ENCODE measurements at places on chromosomes 4 and X.

GRCh38 chrX:2150722-2151121 is 350.1 kb downstream of the DHRSX start:
- DNase-seq: no peak

GRCh38 chrX:133273180-133273579 is 55.0 kb upstream of the TFDP3 start:
- no peak for DNase-seq

DNA sequence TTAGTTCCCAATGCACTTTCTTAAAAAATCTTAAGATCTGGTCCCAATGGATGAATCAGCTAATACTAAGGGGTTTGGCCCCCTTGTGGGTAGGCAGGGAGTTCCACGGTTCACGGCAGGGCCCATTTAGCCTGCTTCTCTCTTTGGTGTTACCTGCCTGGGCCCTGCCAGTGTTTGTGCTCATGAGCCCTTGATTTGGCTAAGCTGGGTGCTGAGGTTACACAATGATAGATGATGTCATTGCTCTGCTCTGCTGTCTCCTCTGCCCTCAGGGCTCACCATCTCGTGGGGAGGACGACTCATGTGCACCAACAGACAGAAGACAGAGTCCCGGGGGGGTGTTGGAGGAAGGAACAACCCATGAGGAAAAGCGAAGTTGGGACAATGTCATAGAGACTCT is 24.4 kb downstream of the RTL5 start:
- DNase-seq: no peak

- DNase-seq: no peak
Measured at GRCh38 chr4:103018391-103019307, 856 bp downstream of the SLC9B1 start.

DNA sequence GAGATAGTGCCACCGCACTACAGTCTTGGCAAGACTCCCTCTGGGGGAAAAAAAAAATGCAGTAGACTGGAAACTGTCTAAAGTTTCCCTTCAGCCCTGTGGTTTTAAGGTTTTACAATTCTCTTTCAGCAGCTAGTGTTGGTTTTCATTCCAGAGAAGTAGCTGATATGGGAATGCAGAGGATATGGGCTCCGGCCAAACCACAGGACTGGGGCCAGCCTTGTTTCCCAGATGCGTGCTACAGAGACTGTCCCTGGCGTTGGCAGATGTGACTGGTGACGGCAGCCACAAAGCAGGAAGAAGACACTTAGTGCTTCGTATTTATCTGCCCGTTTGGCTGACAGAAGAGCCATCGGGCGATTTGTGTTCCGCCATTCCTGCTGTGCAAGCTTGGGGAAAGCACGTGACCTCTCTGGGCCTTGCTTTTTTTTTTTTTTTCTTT is 43.2 kb downstream of the ZBTB49 start:
- DNase-seq: no peak

DNA sequence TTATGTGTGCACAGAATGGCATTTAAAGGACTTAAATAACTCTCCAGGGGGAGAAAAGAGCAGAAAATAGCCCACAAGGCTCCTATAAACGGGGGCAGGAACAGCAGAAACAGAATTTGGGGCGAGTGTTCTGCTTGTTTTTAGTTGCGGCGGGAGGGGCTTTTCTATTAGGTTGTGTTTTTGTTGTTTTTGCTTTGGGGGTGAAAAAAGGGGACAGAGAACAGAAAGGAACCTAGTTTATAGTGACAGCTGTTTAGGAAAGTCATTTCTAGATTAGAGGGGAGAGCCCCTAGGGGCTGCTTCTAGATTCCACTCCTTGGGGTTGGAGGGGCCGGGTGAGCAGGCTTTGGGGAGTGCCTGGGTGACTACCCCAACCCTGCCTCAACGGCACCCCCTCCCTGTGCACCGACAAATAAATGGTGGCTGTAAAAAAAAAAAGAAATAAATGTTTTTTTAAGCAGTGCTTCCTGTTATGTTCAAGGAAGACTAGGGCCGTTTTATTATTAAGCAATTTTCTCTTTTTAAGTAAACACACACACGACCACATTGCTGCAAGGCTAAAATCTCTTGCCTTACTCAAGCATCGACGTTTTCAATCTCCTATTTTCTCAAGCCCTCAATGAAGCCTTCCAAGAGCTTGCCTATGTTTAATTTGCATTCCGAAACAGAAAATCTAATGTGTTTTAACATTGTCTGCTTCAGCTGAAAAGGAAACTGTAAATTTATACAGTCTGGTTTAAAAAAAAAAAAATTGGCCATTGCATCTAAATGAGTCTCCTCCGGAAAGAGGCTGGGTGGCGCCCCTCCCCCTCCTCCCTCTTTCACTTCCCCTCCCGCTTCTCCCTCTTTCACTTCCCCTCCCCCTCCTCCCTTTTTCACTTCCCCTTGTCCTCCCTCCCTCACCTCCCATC is 123.3 kb upstream of the TBL1X start:
- DNase-seq: peak; percentile 44

GRCh38 chrX:108640817-108641216 is 95.5 kb downstream of the IRS4 start:
- no peak for DNase-seq

DNA sequence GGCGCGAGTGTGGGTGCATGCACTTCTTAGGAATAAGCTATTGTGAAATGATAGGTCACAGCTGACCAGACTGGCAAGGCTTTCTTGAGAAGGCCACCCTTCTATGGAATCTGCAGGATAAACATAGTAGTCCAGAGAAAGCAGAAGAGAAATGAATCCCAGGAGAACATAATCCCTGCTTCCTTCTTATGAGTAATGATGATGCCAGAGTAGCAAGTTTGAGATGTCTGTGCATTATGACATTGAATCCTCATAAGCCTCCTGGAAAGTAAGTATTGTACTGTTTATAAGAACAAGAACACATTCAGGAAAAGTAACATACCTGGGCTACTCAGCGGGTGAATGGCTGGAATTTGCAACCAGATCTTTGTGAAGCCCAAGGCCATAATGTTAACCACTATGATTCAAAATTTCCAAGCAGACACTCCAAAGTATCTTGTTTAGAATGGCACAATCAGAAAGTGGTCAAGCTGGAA is 272.1 kb upstream of the HS3ST1 start:
- no peak for DNase-seq

GRCh38 chrX:132270021-132270420 is 50.8 kb upstream of the RAP2C start:
- no peak for DNase-seq

- no peak for DNase-seq
Measured at GRCh38 chrX:135740681-135741149, 27.3 kb downstream of the CT45A1 start.

- DNase-seq: no peak
Measured at GRCh38 chr4:102345795-102346100, 466 bp upstream of the SLC39A8 start.

DNA sequence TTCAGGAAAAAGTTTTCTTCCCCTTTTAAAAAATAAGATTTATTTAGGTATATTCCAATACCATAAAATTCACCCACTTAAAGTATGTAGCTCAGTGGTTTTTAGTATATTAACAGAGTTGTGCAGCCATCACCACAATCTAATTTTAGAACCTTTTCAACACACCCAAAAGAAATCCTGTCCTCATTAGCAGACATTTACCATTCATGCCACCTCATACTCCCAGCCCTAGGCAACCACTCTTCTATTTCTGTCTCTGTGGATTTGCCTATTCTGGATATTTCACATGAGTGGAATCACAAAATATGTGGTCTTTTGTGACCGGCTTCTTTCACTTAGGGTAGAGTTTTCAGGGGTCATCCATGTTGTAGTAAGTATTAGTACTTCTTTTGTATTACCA is 7.4 kb downstream of the ZNF81 start:
- no peak for DNase-seq

- no peak for DNase-seq
Measured at GRCh38 chr4:111812114-111812513, 333.1 kb upstream of the FAM241A start.

GRCh38 chr4:140238351-140239056 is 84.5 kb upstream of the MAML3 start:
- DNase-seq: no peak

DNA sequence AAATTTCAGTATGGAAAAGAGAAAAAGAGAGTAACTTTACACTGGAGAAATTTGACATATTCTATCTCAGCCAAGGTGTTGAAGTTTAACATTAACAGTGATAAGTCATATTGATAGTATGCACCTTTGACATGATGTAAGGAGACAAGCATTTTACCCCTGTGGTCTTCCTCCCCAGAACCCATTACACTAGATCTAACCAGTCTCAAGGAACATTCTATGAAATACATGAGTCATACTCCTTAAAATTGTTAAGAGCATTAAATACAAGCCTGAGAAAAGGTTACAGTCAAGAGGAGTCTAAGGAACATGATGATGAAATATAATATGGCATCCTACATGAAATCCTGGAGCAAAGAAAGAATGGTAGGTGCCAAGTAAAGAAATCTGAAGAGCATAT is 1151.3 kb upstream of the IGFBP7 start:
- no peak for DNase-seq

GRCh38 chrX:7158468-7158990 is 10.6 kb upstream of the PUDP start:
- DNase-seq: no peak

- DNase-seq: no peak
Measured at GRCh38 chr4:16692961-16693506, 205.4 kb downstream of the LDB2 start.

DNA sequence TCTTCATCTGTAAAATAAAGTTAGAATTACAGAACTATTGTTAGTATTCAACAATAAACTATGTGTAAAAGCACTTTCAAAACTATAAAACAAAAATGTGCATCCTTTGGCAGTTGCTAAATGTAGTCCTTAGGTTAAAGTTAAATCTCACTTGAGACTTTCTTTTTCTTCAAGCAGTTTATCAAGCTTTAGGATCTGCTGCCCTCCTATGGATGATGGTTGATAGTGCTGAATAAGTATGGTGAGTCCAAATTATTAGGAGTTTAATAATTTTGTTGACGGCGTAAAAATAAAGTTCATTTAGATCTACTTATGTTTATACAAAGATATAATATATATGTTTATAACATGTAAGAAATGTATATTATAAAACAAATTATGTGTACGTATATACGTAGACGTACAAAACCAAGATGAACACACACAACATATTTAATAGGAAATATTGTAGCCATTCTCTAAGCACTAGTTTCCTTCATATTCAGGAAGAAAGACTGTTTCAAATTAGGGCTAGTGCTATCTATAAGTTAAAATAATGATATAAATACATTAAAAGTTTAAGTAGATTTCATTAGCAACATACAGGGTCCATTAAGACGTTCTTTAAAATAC is 22.3 kb downstream of the UGT2A2 start:
- DNase-seq: no peak

DNA sequence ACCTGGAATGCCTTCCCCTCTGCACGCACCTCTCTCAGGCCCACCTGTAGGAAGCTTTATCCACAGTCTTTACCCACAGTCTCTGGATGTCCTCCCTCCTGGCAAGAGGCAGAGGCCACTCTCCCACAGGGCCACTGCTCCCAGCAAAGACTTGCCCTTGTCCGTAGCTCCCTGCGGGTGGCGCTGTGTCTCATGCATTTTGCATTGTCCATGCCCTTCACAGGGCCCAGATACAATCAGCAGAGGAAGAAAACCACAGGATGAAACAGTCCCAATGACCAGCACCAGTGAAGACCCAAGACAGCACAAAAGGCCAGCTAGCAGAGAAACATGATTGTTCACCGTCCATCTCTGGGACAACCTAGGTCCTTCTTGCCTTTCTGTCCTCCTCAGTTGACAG is 2.1 kb upstream of the NSG1 start:
- no peak for DNase-seq

DNA sequence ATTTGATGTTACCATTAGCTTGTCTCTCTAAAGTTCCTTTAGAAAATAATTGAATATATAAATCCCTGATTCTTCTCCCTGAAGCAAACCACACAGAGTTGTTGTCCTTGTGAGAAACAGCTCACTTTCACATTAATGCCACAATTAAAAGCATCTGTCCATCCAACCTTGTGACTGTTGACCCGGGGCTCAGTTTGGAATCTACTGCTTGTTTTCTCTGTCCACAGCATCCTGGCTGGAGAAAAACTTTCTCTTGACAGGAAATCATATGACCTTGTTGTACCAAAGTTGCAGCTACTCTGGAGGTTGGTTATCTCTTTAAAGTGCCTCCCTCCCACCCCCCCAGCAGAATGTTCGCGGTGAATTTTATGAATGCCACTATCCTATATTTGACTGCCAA is 3.1 kb downstream of the PRKG2 start:
- no peak for DNase-seq

DNA sequence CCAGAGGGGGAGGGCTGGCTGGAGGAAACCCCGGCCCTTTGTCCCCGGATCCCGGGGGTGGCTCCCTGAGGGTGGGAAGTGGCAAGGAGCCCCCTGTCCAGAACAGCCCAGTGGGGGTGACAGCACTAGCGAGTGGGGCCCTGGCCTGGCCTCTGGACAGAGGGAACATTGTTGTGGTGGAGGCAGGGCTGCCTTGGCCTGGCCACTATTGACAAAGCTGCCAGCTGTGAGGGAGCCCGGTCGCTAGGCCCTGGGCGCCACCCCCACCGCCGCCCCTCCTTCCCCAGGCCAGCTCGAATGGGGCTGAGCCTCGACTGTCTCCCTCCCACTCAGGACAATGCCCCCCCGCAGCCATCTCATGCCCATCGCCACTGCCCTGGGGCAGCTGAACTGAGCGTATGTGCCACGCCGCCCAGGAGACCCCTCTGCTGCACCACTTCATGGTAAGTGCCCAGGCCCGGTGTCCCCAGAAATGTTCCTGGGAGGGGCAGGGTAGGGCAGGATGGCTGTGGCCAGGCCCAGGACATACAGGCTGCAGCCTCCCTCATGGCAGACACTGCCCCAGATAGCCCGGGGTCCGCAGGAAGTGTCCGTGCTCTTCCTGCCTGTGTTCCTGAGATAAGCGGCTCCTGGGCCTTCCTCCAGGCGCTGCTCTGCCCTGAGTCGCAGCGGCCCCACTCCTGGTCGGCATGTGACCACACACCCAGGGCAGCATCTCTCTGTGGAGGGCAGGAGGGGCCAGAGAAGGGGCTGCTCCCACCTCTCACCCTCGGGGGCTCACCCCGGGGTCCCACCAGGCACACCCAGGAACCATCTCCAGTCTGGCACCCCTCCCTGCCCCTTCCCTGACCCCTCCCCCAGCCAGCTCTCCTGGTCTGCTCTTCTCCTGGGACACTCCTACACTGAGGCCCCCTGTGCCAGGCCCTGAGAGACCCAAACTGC is 1.4 kb downstream of the PLXNB3 start:
- DNase-seq: peak; percentile 4

- no peak for DNase-seq
Measured at GRCh38 chr4:8838961-8839431, 32.6 kb downstream of the HMX1 start.

DNA sequence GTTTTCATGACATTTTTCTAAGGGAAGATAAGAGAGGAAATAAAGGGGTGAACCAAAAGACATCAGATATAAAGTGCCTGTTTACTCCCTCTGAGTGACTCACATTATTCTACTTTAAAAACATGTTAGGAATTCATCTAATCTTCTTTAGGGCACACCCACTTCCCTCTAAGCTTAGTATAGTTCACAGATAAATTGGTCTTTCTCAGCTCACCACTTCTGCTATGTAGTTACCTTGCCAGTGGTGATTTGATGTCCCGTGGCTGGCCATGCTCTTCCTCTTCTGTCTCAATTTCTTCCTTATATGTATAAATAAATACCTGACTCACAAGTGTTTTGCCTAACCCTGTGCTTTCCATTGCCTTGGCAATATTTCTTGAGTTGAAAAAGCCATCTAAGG is 96.8 kb downstream of the PDLIM5 start:
- DNase-seq: no peak
